ENCODE measurements at places on chromosomes 5 and 9.
A peak's percentile ranks its signal among the peaks of the same experiment; 100 is the strongest.

GRCh38 chr9:108033976-108034964 lies 544.7 kb upstream of the KLF4 start:
- no peak overlapping the region for H3K4me3 ChIP-seq
- H3K27me3 ChIP-seq: peaks cover 13% of the 10 kb centered on the region
- peaks cover 9% of the 10 kb centered on the region for H3K36me3 ChIP-seq
- H3K27ac ChIP-seq: no peak overlapping the region
- no peak for DNase-seq

GRCh38 chr9:85262333-85262732 lies 479.4 kb downstream of the AGTPBP1 start:
- DNase-seq: no peak
- H3K36me3 ChIP-seq: no peaks in the 10 kb centered on the region
- no peak overlapping the region for H3K27ac ChIP-seq
- H3K4me1 ChIP-seq: peaks cover 14% of the 10 kb centered on the region
- no peak overlapping the region for H3K4me3 ChIP-seq
- no peaks in the 10 kb centered on the region for H3K27me3 ChIP-seq

- H3K4me3 ChIP-seq: no peak overlapping the region
- no peaks in the 10 kb centered on the region for H3K36me3 ChIP-seq
- peaks cover 4% of the 10 kb centered on the region for H3K27me3 ChIP-seq
- DNase-seq: peak; percentile 8
- H3K4me1 ChIP-seq: peaks cover 9% of the 10 kb centered on the region
Measured at GRCh38 chr5:145825751-145826180, 9.4 kb downstream of the PRELID2 start.

- H3K4me3 ChIP-seq: no peak overlapping the region
- no peaks in the 10 kb centered on the region for H3K36me3 ChIP-seq
- H3K27ac ChIP-seq: no peak overlapping the region
- no peaks in the 10 kb centered on the region for H3K27me3 ChIP-seq
- H3K4me1 ChIP-seq: no peaks in the 10 kb centered on the region
Measured at GRCh38 chr9:107213561-107214028, 69.5 kb upstream of the RAD23B start.

GRCh38 chr9:119768266-119768665 lies 399.0 kb upstream of the BRINP1 start:
- H3K4me1 ChIP-seq: no peaks in the 10 kb centered on the region
- no peak for DNase-seq
- H3K27ac ChIP-seq: no peak overlapping the region
- H3K36me3 ChIP-seq: no peaks in the 10 kb centered on the region
- no peak overlapping the region for H3K4me3 ChIP-seq

DNA sequence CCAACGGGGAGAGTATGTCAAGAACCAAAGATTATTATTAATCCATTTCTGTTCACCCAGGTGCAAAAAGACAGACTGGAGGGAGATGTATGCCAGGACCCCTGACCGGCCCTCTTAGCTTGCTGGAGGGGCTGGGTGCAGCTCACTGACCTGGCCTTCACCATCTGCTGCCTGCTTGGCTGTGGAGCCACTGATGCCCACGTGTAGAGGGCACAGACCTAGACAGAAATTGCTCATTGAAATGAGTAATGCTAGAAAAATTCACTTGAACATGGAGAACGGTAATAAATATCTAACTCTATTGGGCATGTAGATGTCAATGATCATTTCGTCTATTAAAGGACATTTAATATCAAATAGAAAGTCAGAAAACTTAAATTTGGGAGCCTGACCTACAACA lies 58.8 kb upstream of the ERCC6L2 start:
- H3K27me3 ChIP-seq: peaks cover 5% of the 10 kb centered on the region
- H3K4me3 ChIP-seq: no peak overlapping the region
- DNase-seq: no peak
- H3K4me1 ChIP-seq: peaks cover 39% of the 10 kb centered on the region
- no peak overlapping the region for H3K27ac ChIP-seq

DNA sequence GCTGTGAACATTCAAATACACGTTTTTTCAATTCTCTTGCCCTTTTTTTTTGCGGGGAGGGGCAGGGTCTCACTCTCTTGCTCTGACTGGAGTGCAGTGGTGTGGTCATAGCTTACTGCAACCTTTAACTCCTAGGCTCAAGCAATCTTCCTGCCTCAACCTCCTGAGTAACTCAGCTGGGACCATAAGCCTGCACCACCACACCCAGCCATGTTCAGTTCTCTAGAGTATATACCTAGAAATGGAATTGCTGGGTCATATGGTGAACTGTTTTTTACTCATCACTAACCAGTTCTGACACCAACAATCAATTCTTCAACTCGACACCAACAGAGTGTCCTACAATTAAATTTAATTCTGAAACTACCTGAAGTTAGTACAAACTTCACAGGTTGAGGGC lies 85.5 kb upstream of the ZNF169 start:
- H3K27me3 ChIP-seq: no peaks in the 10 kb centered on the region
- peaks cover 14% of the 10 kb centered on the region for H3K36me3 ChIP-seq
- DNase-seq: no peak
- no peak overlapping the region for H3K4me3 ChIP-seq
